ENCODE measurements at places on chromosomes 7 and 10.

DNA sequence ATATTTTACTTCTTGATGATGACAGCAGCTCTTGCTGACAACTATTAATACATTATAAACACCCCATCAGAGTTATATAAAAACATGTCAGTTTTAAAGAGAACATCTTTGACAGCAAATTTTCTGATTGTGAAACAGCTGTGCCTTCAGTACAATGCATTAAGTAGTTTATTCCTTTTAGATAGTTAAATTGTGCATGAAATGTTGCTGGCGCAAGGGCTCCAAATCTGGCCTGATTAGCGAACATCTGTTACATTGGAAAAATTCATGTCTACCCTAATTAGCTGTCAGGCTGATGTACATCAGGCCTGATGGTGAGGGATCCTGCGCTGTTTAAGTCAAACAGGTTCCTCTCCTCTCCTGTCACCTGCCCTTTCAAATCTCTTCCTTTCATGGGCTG lies 171.9 kb upstream of the SP8 start:
- no peak for DNase-seq

DNA sequence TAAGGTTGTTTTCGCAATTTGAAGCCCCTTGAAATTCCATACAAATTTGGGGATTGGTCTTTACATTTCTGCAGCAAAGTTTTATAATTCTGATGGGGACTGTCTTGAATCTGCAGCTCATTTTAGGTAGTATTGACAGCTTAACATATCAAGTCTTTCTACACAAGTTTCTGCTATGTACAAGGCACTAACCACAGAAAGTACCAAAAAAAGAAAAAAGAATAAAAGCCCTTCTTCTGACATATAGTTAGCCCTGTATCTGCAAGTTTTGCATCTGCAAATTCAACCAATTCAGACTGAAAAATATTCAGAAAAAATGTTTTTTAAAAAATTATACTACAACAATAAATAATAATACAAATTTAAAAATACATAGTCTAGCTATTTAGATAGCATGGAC lies 15.3 kb downstream of the POT1 start:
- no peak for DNase-seq

DNA sequence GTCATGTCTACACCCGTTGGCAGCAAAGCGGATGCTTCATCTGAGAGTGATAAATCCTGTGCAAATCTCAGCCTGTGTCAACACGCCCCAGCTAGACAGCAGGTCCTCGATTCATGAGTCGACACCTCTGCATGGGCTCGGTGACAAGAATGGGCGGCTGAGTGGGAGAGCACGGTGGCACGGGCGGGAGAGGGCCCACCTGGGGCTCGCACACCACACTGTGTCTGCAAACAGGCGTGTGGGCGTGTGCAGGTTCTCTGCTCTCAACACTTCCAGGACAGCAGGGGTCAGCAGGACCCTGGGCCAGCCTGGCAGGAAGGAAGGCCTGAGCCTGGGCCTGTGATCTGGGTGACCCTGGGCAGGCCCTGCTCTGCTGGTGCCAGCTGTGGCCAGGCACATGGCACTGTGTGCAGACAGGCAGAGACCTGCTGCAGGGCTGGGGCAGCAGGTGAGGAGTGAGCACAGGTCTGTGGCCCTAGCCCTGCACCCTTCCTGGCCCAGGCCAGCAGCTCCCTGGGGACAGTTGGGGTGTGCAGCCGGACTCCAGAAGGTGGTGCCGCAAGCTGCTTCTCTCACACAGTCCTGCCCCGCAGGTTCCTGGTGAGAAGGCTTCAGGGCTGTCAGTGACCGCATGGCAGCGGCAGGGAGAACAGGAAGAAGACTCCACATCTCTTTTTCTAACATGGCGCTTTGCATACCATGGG lies 216.4 kb downstream of the ELFN1 start:
- DNase-seq = no peak

GRCh38 chr7:117194445-117194844 lies 128.4 kb downstream of the WNT2 start:
- DNase-seq = no peak

GRCh38 chr7:24728121-24728500 lies 29.2 kb downstream of the GSDME start:
- DNase-seq = no peak

DNA sequence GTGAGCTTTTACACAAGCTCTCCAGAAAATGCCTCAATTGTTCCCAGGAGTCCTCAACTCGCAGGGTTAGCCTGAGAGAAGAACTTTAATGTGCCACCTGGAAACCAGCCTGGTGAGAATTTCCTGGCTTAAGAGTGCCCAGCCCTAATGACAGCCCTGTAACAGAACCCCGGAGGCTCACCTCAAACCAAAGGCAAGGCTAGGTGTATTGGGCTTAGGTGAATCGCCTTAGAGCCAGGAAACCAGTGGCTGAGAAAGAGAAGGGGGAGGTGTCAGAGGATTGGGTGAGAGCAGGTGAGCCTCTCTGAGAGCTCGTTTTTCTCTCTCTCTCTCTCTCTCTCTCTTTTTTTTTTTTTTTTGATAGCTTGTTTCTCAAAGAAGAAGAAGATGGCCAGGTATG lies 7.3 kb downstream of the OCM2 start:
- no peak for DNase-seq

DNA sequence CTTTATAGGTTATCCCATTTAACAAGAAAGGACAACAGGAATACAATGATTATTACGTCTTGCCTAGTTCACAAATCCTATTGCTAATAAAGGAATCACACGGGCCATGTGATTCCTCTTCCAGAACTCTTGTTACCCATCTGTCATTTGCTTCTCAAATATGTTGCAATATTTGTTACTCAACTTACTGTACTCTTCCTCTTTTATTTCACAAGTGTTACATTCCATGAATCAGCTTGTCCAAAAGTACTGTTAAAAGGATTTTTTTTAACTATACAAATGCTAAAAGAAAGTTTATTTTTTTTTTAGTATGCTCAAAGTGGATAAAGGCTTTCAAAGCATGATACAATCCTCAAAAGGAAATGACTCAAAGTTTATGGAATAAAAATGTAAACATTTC lies 3.9 kb upstream of the CD36 start:
- DNase-seq = peak; percentile 66

DNA sequence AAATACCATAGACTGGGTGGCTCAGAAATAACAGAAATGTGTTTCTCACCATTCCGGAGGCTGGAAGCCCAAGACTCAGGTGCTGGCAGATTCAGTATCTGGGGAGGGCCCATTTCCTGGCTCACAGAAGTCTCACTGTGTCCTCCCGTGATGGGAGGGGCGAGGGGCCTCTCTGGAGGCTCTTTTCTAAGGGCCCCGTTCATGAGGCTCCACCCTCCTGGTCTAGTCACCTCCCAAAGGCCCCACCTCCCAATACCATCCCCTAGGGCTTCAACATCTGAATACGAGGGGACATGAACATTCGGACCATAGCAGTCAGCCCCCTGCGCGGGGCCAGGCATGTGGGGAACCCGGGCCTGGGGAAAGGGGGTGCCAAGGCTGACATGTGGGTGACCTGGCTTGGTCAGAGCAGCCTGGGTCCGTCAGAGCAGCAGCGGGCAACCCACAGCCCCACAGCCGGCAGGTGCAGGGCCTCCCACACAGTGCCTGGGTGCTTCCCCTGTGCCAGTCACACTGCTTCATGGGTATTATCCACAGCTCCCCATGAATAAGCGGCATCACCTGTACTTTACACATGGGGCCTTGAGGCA lies 13.3 kb upstream of the CNPY1 start:
- no peak for DNase-seq

- peak; percentile 70 for DNase-seq
Observed at GRCh38 chr10:126459878-126460481, 71.7 kb upstream of the ADAM12 start.
